ENCODE measurements at places on chromosomes 11 and 22. TPM values are rescaled to one million over a fixed set of nuclear protein-coding genes. Genes with fewer than 3 reads are reported as not detected.

DNA sequence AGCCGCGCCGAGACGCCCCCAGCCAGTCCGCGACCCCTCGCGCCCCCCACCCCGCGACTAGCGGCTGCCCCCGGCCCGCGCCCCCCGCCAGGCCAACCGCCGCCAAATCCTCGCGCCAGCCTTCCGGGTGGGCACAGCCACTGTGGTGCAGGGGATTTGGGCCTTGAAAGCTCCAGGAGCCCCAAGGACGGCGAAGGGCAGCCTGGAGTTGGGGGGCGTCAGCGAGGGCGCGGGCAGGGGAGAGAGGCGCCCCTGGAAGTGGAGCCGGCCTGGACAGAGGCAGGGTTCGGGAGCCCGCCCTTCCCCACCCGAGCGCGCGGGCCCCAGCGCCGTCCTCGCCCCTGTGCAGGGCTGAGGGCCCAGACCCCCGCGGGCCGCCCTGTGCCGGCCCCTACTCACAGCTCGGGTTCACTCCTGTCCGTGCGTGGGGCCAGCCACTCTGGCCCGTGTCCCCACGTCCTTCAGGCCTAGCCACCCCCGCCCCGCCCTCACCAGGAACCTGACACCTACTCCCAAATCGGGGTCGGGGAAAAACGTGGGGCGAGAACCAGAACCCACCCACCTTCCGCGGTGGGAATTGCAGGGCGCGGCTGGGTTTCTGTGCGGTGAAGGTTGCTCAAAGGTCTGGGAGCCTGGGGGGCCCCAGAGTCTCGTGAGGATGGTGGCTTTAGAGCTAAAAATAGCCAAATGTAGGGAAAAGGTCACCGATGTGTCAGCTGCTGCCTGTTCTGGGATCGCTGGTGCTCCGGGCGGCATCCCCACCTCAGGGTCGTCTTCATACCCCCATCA lies at the start of gene CPT1B:
Gene CPT1B, minus strand, starts transcription at position 441 of the 789 bp plus-strand sequence. CDS start 512 bp downstream, outside the sequence.
- no peaks in the 10 kb centered on the region for H3K27me3 ChIP-seq
- H3K4me3 ChIP-seq: no peak within 1 kb of the TSS
- peaks cover 10% of the 10 kb centered on the region for H3K4me1 ChIP-seq
- peaks cover 34% of the 10 kb centered on the region for H3K36me3 ChIP-seq
- no peak for DNase-seq

- H3K36me3 ChIP-seq: no peaks in the 10 kb centered on the region
- H3K27me3 ChIP-seq: no peaks in the 10 kb centered on the region
- H3K4me1 ChIP-seq: no peaks in the 10 kb centered on the region
- DNase-seq: no peak
- H3K27ac ChIP-seq: no peak overlapping the region
These were observed 543.9 kb downstream of the OPCML start for GRCh38 chr11:132988411-132988810.

- no peak overlapping the region for H3K4me3 ChIP-seq
- DNase-seq: no peak
- H3K4me1 ChIP-seq: no peaks in the 10 kb centered on the region
- H3K27me3 ChIP-seq: no peaks in the 10 kb centered on the region
These were observed 512 bp upstream of the GRIA4 start for GRCh38 chr11:105609341-105609781.

DNA sequence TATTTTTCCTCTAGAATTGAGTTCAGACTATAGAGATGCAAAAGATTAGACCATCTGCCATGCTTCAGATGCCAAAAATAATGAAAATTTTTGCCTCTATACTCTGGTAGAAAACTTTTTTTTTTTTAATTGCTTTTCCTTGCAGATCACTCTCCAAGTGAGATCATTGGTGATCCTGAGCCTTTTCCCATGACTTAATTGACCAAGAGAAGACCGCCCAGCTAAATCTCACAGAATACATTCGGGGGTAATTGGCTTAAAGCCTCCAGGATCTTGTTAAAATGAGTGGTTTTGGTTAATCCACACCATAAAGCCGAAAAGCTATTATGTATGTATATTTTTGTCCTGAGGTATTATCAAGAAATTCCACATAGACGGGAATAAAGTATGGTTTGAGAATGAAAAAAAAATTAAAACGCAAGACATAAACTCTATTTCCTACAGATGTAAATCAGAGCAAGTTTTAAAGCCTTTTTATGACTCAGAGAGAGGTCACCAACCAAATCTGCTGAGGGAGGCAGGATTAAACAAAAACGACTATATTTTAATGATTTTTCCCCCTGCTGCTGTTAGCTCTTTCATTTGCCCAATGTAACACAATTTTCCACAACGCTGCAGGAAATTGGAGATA lies 64.0 kb downstream of the PARVA start:
- DNase-seq: no peak
- no peak overlapping the region for H3K27ac ChIP-seq
- no peaks in the 10 kb centered on the region for H3K27me3 ChIP-seq
- H3K4me3 ChIP-seq: no peak overlapping the region
- no peaks in the 10 kb centered on the region for H3K36me3 ChIP-seq
- no peaks in the 10 kb centered on the region for H3K4me1 ChIP-seq

Gene OR52B6
- not detected for polyA plus RNA-seq

Measured in naive thymus-derived CD4-positive, alpha-beta T cell (primary cell).